ENCODE measurements at places on chromosomes 2 and 18.

- DNase-seq, result no peak
Measured at GRCh38 chr2:43202289-43202688, 24.1 kb downstream of the ZFP36L2 start.

DNA sequence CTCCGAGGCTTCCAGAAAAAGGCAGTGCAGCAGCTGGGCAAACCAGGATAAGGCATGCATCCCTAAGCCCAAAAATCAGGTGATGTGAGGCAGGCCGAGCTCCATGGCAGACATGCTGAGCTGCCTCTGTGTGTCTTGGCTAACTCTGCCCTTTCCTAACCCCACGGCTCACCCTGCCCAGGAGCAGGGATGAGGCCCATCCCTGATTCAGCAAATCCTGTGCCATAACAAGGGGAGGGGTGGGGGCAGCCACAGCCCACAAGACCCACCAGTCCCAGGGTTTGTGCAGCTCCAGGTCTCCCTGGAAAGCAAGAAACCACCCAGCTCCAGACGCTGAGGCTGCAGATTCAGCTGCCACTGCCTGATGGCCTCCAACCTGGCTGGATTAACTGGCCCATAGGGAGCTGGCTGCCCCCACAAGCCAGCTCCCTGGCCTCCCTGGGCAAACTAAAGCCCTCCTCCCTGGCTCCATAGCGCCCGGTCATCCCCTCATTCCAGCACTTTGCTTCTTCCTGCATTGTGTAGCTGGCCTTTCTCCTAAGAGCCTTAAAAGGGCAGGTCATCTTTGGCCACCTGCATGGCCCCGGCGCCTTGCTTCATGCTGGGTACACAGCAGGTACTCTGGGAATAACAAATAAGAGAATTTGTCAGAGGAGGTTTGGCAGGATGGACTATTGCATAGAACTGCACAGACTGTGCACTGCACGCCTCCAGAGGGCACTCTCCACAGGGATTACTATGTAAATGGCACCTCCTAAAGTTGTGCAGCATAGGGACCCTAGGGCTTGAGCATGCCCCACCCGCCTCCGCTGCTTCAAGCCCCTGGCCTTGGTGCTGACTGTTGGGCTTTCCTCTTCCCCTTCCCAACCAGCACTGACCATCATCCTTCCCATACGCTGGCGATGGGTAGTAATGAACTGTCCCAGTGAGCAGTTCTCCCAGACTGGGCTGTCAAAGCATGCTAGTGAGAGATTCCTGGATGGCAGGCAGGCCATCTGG, 10.7 kb downstream of the STEAP3 start:
- no peak for DNase-seq

DNA sequence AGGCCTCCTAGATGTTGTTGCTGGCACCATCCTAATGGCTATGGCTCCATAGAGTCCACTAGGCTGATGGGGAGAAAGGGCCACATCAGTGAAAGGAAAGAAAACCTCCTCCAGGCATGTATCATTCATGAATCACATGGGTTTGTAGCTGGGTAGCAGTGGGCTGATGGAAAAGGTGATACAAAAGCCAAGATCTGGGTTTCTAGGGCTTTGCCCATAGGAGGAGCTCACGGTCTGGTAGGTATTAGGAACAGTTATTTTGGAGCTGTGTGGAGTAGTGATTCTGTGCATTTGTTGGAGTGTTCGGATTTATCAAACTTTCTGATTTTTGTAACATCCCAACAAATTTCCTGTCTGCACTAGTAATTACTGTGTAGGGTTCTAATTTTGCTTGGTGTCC, 259.2 kb downstream of the SLC4A3 start:
- peak; percentile 16 for DNase-seq

- peak; percentile 16 for DNase-seq
Measured at GRCh38 chr18:53380063-53380639, 844.3 kb downstream of the MBD2 start.

GRCh38 chr18:79644006-79644665, 35.5 kb upstream of the CTDP1 start:
- peak; percentile 90 for DNase-seq

GRCh38 chr2:72144632-72145288, 2.9 kb downstream of the CYP26B1 start:
- peak; percentile 45 for DNase-seq

- DNase-seq, result no peak
Measured at GRCh38 chr2:161371869-161372268, 44.2 kb upstream of the TBR1 start.

DNA sequence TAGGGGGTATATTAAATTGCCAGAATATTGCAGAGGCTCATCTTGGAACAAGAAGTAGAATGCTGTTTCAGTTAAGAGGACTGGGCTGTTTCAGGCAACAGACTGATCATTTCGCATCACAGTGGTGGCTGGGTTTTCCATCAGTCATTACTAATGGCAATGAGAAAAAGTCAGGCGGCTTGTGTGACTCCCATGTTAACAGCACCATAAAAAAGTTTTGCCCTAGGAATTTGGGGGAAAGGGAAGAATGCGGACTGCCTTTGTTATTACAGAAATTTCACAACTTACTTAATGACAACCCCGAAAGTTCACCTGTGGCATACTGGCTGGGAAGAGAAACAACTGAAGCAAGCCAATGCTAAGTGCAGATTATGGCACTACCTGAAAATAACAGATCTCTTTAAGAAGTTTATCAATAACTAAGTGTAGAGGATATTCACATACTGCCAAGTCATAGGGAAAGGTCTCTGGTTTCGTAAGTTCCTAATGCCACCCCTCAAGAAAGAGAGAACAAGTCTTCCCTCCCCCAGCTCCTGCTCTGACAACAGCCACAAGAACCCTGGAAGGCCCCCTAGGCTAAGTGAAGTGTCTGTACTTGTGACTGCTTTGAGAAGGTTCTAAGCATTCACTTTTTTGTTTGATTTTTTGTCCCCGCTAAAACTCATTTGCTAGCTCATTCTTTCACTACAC, 40.5 kb upstream of the AP1S3 start:
- DNase-seq, result no peak

DNA sequence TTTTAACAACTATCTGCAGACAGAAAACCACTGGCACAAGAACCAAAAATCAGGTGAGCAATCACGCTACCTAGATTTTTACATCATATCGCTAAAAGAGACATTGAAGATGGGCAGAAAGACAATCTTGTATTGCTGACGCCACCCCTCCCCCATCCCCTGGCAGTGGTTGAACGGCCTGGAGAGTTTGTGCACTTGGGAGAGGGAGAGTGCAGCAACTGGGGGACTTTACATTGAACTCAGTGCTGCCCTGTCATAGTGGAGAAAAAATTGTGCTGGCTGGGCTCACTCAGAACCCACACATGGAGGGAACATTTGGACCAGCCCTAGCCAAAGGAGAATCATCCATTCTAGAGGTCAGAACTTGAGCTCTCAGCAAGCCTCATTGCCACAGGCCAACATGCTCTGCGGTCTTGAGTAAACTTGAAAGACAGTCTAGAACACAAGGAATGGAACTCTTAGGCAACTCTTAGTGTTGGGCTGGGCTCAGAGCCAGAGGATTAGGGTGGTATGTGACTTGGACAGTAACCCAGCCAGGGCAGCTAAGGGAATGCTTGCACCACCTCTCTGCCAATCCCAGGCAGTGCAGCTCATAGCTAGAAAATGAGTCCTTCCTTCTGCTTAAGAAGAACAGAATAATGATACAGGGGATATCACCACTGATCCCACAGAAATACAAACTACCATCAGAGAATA, 220.0 kb upstream of the CYP26B1 start:
- peak; percentile 75 for DNase-seq

GRCh38 chr2:234690569-234691213, 193.8 kb upstream of the ARL4C start:
- DNase-seq, result no peak

DNA sequence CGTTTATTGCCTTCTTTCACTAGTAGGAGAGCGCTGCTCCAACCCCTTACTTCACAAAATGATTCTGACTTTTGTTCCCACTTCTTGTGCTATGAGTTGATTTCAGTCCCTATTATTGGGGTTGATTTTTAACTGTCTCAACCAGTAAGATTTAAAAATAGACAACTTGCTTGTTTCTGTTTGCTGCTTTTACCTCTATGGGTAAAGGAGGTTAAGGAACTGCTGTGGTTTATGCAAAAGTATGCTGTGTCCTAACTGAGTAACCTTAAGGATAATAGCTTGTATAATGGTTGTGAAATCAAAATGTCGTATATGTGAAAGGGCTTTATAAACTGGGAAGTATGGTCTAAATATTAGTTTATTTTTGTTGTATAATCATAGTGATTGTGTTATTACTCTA, 22.6 kb downstream of the ALMS1 start:
- no peak for DNase-seq

- DNase-seq, result no peak
Measured at GRCh38 chr2:4077017-4077416, 373.6 kb downstream of the DCDC2C start.

GRCh38 chr2:47250586-47251403, 95.7 kb upstream of the STPG4 start:
- no peak for DNase-seq

DNA sequence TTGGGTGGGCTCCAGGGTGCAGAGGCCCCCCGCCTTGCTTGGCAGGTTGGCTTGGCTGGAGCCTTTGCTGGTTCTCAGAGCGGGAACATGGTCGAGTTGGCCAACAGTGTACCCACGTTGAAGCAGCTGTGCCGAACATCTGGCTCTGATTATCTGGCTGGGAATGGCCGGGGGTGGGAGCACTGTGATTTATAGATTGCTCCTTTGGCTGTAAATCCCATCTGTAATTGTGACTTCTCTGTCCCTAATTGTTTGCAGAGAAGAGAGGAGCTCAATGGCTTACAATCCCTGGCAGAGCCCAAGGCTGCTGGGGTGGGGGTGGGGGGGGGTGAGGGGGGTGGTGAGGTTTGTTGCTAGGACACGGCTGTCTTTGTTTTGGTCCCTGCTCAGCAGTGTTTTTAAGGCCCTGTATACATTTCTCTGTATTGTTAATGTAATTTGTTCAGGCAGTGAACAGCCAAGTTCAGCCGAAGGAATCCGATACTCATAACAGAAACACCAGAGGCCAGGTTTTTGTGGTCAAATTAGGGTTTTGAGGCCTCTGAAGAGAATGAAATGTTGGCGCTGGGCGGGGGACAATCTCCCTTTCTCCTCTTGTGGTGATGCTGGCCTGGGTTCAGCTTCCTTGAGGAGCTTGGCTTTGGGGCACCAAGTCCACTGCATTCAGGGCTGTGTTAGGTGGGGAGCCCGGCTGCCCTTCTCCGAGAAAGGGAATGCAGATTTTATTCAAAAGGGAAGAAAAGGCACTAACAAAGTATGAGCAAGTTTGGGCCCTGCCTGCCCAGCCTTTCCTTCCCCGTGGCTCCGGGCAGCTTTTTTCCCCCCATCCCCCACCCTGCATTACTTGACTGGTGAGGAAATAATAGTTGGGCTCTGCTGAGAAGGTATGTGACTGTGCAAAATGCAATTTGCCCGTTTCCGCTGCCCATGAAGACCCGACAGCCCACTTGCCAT, 82.5 kb downstream of the TCF7L1 start:
- peak; percentile 81 for DNase-seq

DNA sequence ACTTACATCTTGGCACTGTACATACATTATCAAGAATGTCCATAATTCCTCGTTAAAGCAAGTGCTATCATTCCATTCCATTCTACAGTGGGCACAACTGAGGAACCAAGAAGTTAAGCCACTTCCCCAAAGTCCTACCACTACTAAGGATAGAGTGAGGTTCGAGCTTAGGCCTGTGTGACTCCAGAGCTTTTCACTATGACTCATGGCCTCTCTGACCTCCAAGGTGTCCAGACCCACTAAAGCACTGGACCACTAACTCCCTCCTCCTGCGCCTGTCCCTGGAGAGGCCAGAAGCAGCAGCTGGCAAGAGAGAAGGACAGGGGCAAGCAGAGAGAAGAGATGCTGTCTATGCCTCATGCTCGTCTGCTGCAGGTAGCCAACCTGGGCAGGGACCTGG, 117.0 kb downstream of the ZBTB7C start:
- no peak for DNase-seq

GRCh38 chr2:202335791-202336467, 40.2 kb upstream of the BMPR2 start:
- no peak for DNase-seq

DNA sequence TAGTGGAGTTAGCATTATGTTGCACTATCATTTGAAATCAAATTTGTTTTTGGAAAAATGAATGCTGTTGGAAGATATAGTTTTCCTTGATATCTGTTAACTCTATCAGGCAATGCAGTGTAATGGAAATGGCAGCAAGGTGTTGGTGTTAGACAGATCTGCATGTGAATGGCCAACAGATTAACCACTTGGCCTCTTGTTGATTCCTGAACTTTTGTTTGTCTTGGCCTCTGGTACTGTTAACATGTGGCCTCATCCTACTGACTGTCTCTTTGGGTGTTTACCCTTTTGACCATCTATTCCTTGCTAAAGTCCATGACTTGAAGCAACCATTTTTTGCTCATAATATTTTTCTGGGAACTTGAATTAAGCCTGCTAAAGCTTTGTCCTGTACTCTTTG, 110.2 kb upstream of the CDH2 start:
- DNase-seq, result no peak

GRCh38 chr2:121343191-121343590, 58.2 kb upstream of the TFCP2L1 start:
- DNase-seq, result no peak

DNA sequence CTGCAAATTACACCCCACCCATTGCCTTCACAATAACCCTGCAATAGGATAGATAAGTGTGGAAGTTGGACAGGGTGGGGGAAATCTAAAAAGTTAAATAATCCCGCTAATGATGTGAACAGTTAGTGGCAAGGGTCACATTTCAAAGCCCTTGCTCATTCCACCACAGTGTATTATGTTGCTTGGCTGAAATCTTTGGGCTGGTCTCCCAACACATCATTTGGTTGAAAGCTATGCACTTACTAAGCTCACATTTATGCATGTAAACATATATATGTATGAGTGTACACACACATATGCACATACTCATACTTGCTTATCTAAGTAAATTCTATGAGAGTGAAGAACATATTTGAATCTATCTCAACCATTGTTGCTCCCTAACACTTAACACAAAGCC, 197.8 kb downstream of the RDH14 start:
- peak; percentile 17 for DNase-seq

- DNase-seq, result no peak
Measured at GRCh38 chr2:121398853-121399252, 113.9 kb upstream of the TFCP2L1 start.
